Stimulated activated CD8-positive, alpha-beta memory T cell treated with anti-CD3 and anti-CD28 coated beads, Interleukin-15, amount 100 ng/mL, for 4 hours (primary cell): ENCODE measurements at places on chromosomes 5 and 9.

- no peak for DNase-seq
Measured at GRCh38 chr9:123217128-123217654, 51.2 kb downstream of the STRBP start.

DNA sequence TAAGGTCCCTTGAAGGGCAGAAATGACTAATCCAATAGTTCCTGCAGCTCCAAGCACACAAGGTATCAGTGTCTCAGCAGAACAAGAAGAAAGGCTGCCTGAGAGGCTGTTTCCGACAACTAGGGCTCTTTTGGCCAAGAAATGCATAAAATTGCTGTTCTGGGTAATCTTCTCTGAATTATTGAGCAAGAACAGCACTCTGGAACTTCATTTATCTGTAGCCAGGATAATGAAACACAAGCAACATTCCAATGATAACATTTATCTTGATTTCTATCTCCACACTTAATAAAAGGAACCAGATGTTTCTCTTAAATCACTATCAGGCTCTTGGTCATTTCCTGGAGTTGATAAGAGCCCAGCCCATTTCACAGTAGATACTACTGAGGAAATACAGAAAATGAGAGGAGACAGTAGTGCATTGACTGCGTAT lies 17.0 kb upstream of the AUH start:
- DNase-seq, result no peak

DNA sequence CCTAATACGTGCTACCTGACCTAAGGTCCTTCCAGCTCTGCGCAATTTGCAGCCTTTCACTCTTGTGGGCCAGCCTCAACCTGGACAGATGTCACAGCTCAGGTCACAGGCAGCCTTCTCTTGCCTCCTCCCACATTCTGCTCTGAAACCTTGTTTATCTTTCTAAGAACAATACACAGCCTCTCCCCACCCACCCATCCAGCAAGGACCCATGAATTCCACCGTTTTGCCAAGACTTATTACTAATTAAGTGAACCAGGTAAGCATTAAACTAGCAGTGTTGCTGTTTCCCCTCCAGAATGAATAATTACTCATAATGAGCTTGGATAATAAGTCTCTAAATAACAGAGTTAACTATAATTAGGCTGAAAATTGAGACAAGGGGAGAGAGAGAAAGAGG lies 11.0 kb downstream of the FABP6 start:
- DNase-seq, result no peak

DNA sequence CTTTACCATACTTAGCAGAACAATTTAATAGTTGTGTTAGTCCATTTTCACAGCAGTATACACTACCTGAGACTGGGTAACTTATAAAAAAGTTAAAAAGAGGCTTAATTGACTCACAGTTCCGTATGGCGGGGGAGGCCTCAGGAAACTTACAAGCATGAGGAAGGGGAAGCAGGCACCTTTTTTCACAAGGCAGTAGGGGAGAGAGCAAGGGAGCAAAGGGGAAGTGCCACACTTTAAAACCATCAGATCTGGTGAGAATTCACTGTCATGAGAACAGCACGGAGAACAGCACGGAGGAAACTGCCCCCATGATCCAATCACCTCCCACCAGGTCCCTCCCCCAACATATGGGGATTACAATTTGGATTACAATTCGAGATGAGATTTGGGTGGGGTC lies 269.9 kb downstream of the MTRR start:
- no peak for DNase-seq

GRCh38 chr9:28158451-28158850 lies 585.2 kb upstream of the C9orf72 start:
- no peak for DNase-seq

GRCh38 chr9:135885100-135885853 lies 22.1 kb downstream of the CAMSAP1 start:
- no peak for DNase-seq

- no peak for DNase-seq
Measured at GRCh38 chr5:174773371-174773770, 49.0 kb downstream of the MSX2 start.

DNA sequence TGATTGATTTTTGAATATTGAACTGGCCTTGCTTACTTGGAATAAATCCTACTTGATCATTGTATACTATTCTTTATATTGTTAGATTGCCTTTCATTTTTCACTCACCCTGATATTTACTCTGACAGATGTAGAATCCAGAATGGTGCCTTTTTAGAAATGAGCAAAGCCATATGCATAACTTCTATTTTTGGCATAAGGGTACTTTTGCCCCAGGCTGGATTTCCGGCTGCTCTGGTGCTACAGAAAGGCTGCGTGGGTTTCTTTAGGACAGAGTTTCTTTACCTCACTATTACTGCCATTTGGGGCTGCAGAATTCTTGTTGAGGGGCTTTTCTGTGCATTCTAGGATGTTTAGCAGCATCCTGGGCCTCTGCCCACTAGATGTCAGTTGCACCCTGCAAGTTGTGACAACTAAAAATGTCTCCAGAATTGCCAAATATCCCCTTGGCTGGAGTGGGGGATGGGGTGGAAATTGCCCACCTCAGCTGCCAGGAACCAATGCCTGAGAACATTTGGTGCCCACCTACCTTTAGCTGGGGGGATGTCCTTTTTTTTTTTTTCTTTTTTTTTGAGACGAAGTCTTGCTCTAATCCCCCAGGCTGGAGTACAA lies 50.1 kb downstream of the SLC36A1 start:
- DNase-seq, result no peak

- DNase-seq, result no peak
Measured at GRCh38 chr9:36091026-36091953, 45.2 kb upstream of the GLIPR2 start.

GRCh38 chr9:126650404-126651341 lies 36.9 kb downstream of the LMX1B start:
- DNase-seq, result no peak

DNA sequence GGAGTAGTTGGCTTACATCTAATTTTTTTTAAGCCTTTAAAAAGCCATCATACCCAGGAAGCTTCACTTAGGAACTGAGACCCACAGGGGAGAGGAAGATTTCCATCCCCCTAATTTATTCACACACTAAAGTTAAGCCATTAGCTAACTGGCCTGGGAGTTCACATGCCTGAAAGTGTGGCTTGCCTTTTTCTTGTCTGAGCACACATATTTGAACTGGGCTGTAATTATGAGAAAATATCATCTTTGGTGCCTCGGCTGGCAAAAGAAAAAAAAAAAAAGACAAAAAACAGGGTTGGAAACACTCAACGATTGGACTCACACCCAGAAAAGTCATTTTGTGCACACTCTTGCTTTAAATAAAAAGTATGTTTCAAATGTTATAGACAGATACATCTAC lies 847.3 kb downstream of the MAT2B start:
- DNase-seq, result no peak

DNA sequence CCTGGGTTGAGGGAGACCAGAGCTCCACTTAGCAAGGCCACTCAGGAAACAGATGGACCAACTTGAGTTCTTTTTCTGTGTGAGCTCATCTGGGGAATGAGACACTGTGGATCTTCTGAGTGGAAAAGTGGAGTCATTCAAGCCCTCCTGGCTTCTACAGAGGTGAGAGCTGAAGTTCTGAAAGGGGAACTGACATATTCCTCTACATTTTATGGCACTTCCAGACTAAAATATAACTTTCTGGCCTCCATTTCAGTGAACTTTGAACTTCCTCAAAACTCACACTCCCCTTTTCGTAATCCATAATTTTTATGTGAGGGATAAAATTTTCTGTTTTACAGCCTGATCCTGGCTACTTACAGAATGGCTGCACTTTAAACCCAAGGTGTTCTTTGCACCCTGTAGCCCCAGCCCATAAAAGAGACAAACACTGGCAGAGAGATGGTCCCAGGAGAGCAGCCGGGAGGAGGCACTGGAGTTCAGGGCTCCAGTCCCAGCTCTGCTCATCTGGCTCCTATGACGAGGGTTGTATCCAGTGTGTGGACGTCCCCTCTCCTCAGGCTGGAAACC lies 10.8 kb downstream of the SPAAR start:
- DNase-seq, result no peak

- no peak for DNase-seq
Measured at GRCh38 chr5:32604800-32605765, 19.7 kb downstream of the SUB1 start.
